Right ventricle myocardium superior (tissue), 1 donor: ENCODE measurements at places on chromosomes 2 and 18. TPM values are rescaled to one million over a fixed set of nuclear protein-coding genes. Genes with fewer than 3 reads are reported as not detected.

GRCh38 chr2:180604077-180604476 lies 376.3 kb upstream of the UBE2E3 start:
- no peak for DNase-seq

DNA sequence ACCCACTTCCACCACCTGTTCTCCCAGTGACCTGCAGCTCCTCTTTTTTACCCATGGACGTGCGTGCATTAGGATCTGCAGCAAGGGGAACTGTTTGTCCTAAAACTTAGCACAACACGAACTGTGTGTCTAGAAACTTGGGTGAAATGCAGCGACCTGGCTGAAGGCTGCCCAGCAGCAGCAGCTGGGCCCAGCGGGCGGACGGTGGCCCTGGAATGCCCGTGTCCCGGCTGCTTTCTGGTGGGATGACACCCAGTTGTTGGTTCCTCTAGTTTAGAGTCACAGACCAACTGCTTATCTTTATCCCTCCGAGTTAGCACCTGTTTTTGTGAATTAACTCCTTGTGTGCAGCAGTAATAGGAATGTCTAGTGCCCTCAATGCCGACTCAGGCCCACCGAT lies 61.9 kb upstream of the PXDN start:
- no peak for DNase-seq

DNA sequence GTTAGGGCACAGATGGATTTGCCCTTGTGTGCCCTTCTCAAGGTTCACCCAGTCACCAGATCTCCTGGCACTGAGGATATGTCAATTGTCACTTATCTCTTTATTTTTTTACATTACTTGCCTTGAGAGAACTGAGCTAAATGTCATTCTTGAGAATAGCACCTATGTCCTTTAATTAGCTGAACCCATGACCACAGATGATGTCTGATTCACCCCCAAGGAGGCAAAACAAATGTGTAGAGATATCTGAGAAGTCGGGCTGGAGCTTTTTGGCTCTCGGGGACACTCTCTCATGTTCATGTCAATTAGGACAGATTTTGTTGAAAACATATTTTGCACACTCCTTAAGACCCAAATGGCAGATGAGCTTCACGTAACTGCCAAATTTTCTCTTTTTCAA lies 171.4 kb upstream of the LRRTM1 start:
- DNase-seq = no peak

DNA sequence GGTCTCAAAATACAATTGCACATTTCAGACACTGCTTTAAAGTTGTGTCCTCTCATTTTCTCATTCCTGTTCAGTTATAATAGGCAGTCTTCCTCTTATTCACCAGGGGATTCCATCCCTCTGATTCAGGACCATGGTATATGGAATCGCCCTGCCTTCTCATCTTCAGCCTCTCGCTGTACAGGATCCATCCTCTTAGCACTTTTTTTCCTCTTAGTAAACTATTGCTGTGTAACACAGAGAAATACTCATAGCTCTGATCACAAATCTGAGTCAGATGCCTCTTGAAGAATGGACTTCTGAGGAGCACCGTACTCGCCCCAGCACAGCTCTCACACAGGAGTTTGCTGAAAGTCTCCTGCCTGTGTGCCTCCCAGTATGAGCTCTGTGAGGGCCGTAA lies 11.3 kb downstream of the RMP24 start:
- DNase-seq = no peak

GRCh38 chr18:79965119-79965902 lies 868 bp downstream of the HSBP1L1 start:
- DNase-seq = peak; percentile 53

DNA sequence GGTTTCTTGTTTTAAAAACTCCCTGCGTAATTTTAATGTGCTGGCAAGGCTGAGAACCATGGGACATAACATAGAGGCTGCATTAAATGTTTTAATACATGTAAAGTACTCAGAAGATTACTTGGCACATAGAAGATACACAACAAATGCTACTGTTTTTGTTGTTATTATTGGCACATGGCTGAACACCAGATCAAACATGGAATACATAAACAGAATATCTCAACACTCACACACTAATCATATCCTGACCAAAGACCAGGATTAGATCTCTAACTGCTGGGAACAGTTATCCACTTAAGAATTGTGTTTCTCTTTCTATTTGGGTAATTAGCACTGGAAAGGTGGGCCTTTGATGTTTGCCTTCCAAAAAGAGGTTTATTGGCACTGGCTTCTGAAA lies 69.3 kb downstream of the KCNE4 start:
- DNase-seq = no peak

- DNase-seq = no peak
These were observed 9.2 kb downstream of the IRS1 start for GRCh38 chr2:226790431-226790830.

- no peak for DNase-seq
These were observed 28.5 kb downstream of the TMEM18 start for GRCh38 chr2:648476-649424.

DNA sequence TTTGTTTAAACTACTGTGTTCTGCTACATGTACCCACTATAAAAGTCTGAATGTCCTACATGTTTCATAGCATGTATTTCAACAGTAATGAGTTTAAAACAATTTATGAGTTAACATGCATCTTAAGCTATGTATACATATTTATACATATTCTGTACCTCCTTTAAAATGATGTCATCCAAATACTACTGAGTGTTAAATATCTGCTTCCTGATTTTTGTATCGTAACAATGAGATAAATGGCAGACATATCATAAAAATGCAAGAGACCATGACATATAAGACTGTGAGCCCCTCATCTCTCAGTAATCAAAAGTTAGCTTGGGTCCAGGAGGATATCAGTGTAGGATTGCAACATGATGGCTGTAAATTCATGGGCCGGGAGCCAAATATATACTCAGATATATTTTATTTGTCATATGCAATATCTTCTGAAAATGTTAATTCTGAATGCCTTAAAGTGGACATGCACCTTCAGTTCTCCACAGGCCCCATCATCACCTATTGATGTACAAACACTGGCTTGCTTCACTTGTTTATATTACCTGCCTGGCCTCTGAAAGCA lies 3.6 kb downstream of the COL5A2 start:
- DNase-seq = no peak

GRCh38 chr2:41170589-41170988 lies 718.7 kb upstream of the SLC8A1 start:
- DNase-seq = no peak

DNA sequence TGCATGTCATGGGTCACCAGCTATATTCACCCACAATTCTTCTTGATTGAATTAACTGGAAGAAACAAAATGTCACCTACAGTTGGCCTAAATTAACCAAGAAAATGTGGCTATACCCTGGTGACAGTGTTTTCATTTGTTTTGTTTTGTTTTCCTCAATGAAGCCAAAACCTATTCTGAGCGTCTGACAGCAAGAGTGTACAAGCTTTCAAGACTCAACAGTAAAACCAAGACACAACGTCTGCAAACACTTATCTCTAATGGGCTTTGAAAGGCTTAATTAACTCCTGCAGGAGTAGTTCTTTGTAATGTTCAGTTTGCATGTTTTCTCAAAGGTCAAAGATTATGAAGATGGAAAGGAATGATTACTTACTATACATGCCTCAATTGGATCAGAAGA lies 827.6 kb upstream of the KLHL29 start:
- DNase-seq = no peak

DNA sequence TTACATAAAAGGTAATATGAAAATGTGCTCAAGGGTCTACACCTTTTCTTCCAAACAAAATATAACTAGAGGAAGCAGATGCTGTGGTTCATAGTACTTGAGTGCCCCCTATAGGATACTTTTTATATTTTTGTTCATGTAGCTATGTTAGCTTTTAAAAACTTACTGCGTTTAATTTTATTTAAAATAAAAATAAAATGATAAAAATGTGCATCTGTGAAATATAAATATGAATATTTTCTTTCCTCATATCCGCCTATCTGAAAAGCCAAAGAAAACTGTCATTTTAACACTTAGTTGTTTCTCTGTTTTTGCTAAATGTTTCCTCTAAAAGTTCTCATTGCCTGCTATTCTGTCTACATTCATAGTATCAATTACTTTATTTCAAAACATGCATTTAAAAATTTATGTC lies 9.6 kb upstream of the LRP1B start:
- no peak for DNase-seq

GRCh38 chr2:47272905-47273758 lies 118.0 kb upstream of the STPG4 start:
- no peak for DNase-seq

- DNase-seq = no peak
These were observed 11.1 kb downstream of the SUPT7L start for GRCh38 chr2:27652341-27652740.

PLGLB2 gene
- total RNA-seq = 1.4 TPM

CXCR2 gene
- 0.89 TPM for total RNA-seq

LIMS4 gene
- 2.4 TPM for total RNA-seq

ASB18 gene
- 4.5 TPM for total RNA-seq

DQX1 gene
- not detected for total RNA-seq

VWA3B gene
- total RNA-seq = 0.32 TPM
